ENCODE measurements at places on chromosomes 16 and 17. TPM values are rescaled to one million over a fixed set of nuclear protein-coding genes. Genes with fewer than 3 reads are reported as not detected.

GRCh38 chr17:65039336-65039988 lies 17.1 kb downstream of the GNA13 start:
- DNase-seq, result no peak

Gene MLX
- 21.6 TPM for total RNA-seq

GRCh38 chr17:43140396-43141332 lies 15.5 kb upstream of the BRCA1 start:
- DNase-seq, result no peak

DNA sequence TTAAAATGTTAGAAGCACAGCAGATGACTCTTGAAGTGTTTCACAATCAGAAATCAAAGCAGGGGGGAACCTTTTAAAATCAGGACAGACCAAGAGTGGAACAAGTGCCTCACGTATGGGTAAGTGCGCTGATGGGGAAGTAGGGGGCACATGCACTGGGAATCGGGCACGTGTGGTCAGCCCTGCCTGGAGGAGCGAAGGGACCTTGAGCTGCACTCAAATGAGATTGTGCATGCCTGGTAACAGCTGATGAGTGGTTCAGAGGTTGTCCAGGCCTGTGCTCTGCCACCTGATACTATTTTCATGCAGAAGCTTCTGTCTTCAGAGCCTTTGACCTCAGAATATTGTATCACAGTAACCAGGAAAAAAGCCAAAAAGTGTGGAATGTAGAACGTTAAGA lies 13.7 kb upstream of the XYLT2 start:
- no peak for DNase-seq

Gene MLST8
- 8.9 TPM for total RNA-seq

- no peak for DNase-seq
Observed at GRCh38 chr17:51901242-51901641, 257.3 kb downstream of the CA10 start.
